ENCODE measurements at places on chromosomes 3 and 15.

DNA sequence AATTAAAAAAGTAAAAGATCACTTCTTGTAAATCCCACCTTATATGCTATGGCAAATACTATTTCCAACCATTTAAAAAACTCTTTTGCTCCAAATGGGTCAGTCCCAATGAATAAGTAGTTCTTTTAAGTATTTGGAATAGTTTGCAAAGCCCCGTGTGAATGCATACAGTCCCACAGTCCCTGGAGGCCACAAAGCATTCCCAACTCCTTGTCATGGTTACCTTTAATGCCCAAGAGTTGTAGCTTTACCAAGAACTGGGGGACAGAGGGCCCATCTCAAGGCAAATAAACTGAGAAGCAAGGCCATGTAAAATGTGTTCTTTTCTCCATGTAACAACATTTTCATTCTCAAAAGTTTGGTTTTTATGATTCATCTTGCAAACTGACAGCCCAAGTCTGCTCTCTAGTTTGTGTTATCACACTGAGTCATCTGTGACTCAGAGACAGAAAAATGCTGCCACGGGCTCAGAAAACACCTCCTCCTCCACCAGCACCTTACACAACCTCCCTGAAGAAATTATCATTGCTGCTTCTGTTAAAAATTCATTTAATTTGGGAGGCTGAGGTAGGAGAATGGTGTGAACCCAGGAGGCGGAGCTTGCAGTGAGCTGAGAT is 336.2 kb downstream of the ERC2 start:
- no peak for DNase-seq

GRCh38 chr3:134038071-134038491 is 8.4 kb upstream of the SLCO2A1 start:
- no peak for DNase-seq

DNA sequence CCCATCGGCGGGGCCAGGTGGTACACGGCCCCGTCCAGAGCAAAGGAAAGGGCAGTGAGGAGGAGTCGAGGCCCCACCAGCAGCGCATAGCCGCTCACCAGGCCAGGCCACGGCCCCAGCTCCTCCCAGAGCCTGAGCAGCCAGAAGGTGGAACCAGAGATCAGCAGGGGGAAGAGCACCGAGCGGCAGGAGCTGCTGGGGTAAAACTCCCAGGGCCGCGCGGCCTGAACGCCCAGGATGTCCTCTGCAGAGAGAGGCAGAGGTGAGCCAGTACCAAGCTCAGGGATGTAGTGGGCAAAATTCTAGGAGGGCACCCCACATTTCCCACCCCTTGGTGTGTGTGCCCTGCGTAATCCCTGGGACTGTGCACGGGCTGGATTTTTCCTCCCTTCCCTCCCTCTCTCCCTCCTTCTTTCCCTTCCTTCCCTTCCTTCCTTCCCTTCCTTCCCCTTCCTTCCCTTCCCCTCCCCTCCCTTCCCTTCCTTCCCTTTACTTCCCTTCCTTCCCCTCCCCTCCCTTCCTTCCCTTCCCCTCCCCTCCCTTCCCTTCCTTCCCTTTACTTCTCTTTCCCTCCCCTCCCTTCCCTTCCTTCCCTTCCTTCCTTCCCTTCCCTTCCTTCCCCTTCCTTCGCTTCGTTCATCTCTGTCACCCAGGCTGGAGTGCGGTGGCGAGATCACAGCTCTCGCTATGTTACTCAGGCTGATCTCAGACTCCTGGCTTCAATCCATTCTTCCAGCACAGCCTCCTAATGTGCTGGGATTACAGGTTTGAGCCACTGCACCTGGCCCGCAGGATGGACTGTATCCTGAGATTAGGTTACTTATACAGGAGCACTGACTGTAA is 6.3 kb upstream of the NCBP2 start:
- no peak for DNase-seq

- no peak for DNase-seq
These were observed 8.7 kb upstream of the CGNL1 start for GRCh38 chr15:57367556-57367955.

DNA sequence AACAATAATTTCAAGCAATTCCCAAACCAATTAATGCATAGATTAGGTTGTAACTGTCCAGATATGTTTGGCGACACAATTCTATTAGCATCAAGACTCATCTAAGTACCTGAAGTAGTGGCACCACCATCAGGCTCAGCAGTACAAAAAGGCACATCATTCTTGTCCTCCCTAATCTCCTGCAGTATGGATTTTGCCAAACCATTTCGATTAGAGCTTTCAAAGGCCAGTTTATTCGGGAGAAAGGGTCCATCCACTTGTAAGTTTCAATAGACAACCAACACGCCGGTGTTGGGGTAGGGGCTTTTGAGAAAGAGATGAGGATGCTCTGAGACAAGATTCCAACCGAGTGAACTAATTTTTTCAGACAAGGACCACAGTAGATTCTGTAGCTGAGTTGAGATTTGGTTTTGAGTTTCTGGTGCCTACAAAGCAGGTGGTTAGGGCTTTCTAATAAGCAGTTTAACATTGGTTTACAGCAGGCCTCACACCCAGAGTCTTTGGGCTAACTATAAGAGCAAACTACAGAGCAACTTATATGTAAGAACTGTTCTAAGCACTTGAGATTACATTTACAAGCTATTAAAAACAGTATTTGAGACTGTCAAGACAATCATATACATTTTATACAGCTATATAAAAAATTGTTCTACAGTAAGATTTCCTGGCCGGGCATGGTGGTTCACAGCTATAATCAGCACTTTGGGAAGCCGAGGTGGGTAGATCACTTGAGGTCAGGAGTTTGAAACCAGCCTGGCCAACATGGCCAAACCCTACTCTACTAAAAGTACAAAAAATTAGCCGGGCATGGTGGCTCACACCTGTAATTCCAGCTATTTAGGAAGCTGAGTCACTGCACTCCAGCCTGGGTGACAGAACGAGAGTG is 4.5 kb downstream of the RPL22L1 start:
- no peak for DNase-seq

DNA sequence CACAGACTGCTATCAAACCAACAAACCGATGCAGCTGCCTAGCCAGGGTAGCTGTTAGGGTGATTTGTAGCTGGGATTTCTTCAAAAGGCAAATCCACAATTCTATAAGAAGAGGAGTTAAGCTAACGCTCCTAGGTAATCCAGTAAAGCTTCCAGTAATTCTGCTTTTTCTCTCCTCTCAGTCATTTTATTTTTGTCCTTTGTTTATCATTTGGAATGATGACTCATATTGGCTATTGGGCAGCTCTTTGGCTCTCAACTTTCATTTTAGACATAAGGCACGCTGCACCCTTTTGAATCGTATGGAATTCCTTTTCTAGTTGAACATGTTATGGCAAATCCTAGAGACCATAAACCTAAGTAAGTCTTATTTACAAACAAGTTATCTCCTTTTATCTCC is 53.2 kb upstream of the PPARG start:
- no peak for DNase-seq

DNA sequence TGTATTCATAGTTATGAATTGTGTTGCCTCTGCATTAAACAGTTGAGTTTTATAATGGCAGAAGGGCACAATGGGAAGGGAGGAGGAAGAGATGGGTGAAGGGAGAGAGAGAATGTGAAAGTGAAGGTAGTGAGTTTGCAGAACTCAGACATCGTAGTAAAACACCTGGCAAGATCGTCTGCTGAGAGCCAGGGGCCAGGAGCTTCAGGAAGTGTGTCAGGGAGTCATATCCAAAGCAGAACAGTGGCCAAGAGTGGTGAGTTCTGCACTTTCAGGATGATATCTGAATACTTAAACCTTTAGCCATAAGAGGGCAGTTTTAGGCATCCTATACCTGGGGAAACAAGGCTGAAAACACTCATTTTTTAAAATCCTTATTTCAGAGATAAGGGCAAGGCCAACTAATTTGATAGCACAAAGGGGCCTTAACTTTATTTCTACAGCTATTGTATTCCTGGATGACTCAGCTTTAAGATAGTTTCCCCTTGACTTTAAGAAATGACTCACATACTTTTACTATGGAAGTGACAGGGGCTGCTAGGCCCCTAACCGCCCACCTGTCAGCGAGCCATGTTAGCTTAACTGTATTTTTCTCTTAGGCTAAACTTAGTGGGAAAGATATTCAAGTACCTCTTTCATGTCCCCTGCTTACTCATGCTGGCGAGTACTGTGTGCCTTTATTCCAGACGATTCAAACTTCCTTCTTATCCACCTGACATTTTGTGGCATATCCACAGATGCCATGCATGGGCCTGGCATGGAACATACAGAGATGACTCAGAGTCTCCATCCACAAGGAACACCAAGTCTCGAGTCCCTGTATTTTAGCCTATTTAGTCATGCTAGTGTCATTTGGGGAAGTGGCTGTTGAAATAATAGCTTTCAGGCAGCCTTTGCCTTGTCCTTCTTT is 53.9 kb downstream of the RLBP1 start:
- DNase-seq = no peak

GRCh38 chr3:14799146-14799545 is 19.6 kb upstream of the FGD5 start:
- DNase-seq = no peak

GRCh38 chr15:44370830-44371229 is 56.6 kb upstream of the CTDSPL2 start:
- DNase-seq = no peak

- no peak for DNase-seq
These were observed 64.4 kb upstream of the ACAN start for GRCh38 chr15:88738796-88739195.

DNA sequence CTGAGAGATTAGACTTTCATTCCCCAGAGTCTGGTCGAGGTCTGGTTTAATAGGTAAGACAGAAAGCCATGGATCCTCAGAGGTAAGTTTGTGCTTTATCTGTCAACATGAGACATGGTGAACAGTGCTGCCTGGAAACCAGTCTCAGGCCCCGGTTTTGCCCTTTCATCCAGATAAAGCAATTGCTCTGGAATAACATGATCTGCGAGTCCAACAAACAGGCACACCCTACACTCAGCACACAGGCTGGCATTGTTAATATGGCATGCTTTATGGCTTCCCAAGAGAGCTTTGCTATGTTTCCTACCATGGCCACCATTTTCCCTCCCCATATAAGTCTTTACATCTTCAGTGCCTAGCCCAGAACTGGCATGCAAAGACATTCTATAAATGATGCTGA is 30.1 kb upstream of the MNS1 start:
- DNase-seq = no peak

DNA sequence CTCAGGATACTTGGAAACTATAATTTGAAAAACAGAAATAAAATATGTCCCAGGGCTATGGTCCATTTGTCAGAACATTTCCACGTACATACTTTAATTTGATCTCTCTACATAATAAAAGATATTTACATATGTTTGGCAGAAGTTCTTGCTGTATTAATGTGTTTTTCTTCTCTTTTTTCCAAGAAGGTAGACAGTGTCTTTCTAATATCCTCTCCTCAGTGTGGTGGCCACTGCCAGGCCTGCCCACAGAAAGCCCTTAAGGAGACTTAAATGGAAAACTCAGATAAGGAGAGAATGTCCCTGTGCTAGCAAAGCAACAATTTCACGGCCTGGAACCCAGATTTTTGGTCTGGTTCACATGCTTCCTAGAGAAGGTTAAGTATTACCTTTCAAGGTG is 76.5 kb upstream of the ARHGEF26 start:
- DNase-seq = no peak

Data from renal cortex interstitium (tissue), 15 donors.